ENCODE measurements at places on chromosomes 13 and 19.

- DNase-seq: no peak
Measured at GRCh38 chr13:106602178-106602577, 34.2 kb upstream of the ARGLU1 start.

DNA sequence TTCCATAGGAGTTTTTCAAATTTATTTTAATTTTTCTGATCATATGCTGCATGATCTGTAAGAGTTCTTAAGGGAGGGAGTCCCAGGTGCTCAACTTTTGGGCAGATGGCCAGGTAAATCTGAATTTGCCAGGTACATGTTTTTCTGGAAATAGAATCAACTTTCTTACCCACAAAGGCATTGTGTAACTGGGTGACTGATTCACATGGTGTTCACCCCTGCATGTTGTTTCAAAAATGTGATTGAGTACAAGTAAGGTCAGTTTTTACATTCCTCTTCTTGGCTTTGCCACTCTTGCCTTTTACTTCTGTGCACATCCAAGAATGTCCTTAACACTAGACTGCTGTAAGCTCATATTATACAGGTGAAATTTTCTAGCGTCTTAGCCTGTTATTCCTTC is 30.4 kb downstream of the RB1 start:
- no peak for DNase-seq

GRCh38 chr19:46692918-46693722 is 23.8 kb downstream of the PRKD2 start:
- no peak for DNase-seq

GRCh38 chr13:23868521-23868920 is 20.7 kb downstream of the MIPEP start:
- no peak for DNase-seq

DNA sequence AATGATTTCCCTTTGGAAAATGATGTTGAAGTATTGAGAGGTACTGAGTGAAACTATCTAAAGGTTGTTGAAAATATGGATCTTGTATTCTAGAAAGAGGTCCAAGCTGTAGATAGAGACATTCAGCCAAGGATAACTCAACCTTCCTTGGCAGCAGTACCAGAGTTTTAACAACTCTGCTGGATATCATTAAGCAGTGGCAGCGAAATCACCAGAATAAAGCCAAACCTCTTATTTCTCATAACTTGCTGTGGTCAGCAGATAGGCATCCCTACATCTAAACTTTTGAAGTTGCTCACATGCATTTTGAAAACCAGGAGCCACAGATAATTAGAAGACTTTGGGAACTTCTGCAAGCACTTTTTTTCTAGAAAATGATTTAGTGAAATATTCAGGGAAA is 559.8 kb downstream of the IRS2 start:
- no peak for DNase-seq

DNA sequence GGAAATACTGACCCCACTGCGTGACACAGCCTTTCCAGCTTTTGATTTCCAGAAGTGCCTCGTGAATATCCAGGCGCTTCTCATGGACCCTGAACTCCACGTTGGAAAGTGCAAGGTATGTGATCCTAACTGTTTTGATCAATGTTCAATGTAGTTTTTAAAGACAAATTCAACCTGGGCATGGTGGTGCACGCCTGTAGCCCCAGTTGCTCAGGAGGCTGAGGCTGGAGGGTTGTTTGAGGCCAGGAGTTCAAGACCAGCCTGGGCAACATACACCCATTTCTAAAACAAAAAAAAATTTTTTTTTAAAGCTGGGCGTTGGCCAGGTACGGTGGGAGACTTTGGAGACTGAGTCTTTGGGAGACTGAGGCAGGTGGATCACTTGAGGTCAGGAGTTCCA is 31.3 kb downstream of the CATSPERD start:
- DNase-seq: no peak

DNA sequence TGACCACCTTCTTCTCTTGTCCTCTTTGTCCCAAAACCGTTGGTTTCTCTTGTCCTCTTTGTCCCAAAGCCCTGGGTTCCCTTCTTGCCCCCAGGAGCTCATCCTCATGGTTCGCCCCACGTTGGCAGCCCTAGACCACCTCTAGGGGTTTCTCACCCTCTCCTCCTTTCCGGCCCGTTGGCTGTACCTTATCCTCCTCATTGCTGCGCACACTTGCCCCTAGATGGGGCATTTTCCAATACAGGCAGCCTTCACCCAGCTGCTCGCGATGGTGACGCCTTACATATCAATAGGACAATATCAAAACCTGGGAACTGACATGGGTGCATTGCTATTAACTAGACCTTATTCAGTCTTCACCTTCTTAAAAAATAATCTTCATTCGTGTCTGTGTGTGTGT is 86.5 kb downstream of the IPO5 start:
- DNase-seq: no peak

DNA sequence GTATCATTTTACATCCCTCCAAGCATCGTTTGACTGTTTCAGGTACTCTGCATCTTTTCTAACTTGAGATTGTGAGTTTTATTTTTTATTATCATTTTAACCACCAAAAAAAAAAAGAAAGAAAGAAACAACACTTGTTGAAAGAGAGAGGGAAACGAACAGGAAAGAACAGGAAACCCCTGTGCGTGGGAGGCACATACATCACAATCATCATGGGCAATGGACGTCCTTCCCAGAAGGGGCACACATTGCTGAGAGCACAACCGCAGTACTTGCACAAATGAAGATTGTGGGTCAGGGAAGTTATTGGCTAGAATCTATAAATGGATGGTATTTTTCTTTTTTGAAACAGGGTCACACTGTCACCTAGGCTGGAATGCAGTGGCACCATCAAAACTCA is 1.7 kb downstream of the CLC start:
- no peak for DNase-seq

- no peak for DNase-seq
Measured at GRCh38 chr13:50701469-50701868, 142.0 kb downstream of the DLEU7 start.

- no peak for DNase-seq
Measured at GRCh38 chr19:19276851-19277250, 3.8 kb upstream of the TM6SF2 start.

- DNase-seq: no peak
Measured at GRCh38 chr13:33053397-33054066, 37.3 kb downstream of the KL start.

DNA sequence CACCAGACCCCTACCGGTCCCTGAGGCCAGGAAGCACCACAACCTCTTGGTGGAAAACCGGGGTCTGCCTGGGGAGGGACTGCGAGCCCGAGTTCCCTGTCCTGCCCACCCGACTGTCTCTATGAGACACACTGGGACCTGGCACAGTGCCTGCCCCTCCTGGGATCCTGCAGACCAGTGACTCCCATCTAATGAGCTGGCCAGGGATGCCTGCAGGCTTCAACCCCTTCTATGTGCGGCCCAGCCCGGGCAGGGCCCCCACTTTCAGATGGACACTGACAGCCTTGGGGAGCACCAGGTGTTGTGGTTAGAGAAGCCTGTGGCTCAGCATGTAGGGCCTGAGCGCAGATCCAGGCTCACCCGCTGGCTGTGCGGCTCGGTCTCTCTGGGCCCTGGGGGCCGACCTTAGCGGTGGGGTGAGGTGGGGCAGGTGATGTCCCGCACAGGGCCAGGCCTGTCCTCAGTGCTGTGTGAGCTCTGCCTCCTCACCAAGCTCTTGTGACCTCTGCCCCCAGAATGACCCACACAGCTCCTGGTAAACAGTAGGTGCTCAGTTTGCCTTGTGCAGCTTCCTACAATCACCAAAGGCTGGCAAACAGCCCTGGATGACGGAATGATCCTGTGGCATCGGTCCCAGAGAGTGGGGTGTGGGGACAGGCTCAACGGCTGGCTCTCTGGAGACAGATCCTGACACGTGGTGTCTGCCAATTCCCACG is 17.9 kb upstream of the CACTIN start:
- no peak for DNase-seq

DNA sequence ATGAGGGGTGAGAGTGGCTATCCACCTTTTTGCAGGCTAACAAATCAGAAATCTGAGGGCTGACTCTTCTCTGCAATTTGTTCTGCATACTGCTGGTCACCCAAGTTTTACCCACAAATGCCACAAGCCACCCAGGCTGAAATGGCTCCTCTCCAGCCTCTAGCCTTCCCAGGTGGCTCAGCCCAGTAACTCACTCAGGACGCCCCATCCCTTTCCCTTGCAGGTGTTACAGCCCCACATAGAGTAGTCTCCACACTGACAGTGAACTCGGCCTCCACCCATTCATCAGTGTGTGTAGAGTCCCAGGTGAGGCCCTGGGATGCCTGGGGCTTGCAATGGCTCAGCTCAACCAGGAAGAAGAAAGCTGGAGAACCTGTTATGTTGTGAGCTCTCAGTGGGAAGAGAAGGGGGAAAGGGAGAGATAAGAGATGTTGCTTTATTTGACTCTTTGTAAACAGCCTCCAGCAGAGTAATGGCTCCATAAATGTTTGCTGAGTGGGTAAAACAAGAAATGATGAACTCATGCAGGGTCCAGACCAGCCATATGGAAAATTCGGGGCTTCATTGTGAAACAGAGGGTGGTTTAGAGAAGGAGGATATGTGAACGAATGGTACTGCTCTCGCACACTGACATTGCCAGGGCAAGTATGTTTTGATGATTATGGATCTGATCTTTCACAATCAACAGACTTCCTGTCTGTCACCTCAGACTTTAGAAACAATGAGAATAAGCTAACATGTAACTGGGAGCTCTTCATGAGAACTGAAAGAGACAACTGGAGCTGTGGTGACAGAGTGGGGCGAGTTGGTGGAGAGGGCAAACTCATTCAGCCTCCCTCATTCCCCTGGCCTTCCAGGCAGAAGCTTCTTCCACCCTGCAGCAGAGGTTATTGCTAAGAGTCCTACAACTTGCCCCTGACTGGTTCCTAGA is 74.2 kb upstream of the RFC3 start:
- no peak for DNase-seq

GRCh38 chr19:33175156-33175782 is 18.9 kb upstream of the LRP3 start:
- no peak for DNase-seq

DNA sequence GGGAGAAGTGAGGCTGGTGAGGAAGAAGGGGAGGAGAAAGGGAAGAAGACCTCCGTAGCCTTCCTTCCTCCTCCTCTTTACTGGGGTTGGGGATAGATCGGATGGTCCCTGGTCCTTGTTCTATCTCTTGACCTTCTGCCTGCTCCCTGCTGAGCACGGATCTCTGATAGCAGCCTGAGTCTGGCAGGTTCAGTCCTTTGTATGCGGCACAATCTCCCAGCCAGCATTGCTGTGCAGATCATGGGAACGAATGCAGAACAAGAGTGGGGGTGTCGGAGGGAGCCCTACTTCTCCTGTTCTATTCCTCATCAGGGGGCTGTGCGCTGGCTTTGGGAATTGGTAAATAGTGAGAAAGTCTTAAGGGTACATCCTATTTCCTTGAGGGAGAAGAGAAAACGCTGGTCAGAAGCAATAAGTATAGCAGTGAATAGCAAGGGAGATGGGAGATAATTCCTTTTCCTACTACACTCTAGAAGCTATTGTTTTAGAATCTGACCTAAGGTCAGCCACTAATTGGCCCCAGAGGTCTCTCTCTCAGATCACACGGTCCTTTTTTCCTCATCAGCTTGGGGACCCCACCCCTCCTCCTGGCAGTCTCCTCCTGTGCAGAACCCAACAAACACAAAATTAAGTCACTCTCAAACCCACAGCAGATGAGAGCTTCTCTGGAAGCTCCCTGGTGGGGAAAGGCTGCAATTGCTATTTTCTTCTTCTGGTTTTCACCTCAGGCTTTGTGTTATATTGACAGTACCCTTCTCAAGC is 41.0 kb downstream of the KL start:
- DNase-seq: no peak

DNA sequence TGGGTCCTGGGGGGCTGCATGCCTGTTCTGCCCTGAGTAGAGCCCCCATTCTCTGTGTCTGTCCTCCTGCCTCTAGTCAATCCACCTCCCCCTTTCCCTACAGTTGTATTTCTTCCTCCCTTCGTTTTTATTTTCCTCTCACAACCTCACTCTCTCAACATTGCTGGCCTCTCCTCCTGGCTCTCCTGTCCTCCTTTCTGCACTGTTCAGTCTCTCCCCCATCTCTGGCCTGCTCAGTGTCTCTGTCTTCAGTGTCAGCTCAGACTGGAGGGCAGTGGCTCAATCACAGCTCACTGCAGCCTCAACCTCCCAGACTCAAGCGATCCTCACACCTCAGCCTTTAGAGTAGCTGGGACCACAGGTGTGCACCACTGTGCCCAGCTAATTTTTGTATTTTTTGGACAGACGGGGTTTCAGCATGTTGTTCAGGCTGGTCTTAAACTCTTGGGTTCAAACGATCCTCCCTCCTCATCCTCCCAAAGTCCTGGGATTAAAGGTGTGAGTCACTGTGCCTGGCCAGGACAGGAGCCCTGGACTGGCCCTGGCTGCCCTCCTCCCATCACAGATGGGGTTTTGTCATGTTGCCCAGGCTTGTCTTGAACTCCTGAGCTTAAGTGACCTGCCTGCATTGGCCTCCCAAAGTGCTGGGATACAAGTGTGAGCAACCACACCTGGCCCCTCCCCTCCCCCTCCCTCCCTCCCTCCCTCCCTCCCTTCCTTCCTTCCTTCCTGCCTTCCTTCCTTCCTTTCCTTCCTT is 32.0 kb upstream of the IGFL1 start:
- DNase-seq: no peak

GRCh38 chr19:55447421-55448174 is 4.5 kb upstream of the SHISA7 start:
- no peak for DNase-seq

DNA sequence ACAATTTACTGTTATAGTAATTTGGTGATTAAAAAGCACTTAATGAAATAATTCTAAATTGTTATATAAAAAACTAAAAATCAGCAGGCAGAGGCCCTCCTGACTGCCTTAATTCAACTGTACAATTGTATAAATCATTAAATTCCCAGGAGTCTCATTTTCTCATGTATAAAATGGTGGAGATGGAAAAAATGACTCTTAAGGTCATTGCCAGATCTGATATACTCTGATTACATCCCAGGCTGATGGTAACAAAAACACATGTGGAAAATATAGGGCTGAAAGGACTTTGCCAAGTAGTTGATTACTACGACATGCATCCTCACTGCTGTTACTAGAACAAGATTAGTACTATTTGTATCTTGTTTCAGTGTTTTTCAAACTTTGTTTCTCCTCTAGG is 1020.0 kb upstream of the SLC10A2 start:
- DNase-seq: no peak

GRCh38 chr19:47757617-47758442 is 12.5 kb downstream of the NOP53 start:
- no peak for DNase-seq

- no peak for DNase-seq
Measured at GRCh38 chr13:99103536-99103935, 97.1 kb upstream of the UBAC2 start.

DNA sequence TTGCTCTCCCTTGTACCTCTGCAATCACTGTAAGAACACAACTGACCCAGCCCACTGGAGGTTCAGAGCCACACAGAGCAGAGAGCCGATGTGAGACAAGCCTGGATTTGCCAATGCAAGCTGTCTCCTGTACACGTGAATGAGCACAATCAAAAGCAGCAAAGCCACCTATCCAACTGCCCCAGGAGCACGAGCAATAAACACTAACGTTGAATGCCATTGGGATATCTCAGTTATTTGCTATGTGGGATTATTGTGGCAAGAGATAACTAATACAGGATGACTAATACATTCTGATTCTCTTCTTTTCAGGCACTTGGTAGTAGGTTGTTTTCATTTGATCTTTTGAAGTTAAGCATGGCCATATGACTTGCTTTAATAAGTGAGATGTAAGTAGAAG is 85.2 kb upstream of the FAM216B start:
- DNase-seq: no peak
